ENCODE measurements at places on chromosomes 4 and X.

DNA sequence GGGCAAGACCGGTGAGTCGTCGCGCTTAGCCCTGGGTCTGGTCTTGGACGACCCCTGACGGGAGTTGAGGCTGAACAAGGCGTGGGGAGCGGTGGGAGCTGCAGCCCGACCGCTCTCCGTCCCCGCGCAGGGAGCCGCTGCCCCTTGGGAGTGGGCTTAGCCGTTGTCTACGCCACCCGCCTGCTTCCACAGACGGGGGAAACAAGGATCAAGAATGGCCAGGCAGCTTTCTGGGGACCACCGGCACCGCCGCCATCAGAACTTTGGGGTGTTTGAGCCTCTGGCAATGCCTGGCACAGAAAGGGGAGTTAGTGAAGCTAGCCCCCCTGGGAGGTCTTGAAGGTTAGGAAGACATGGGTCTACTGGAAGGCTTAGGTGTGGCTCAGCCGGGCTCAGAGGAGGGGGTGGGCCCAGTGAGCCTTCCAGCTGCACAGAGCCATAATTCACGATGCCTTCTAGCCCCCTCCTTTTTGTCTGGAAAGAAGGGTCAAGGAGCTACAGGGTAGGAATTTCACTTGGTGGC lies 583 bp downstream of the RASL11B start:
- DNase-seq = no peak

GRCh38 chrX:39018541-39018940 lies 217.3 kb downstream of the MID1IP1 start:
- no peak for DNase-seq

DNA sequence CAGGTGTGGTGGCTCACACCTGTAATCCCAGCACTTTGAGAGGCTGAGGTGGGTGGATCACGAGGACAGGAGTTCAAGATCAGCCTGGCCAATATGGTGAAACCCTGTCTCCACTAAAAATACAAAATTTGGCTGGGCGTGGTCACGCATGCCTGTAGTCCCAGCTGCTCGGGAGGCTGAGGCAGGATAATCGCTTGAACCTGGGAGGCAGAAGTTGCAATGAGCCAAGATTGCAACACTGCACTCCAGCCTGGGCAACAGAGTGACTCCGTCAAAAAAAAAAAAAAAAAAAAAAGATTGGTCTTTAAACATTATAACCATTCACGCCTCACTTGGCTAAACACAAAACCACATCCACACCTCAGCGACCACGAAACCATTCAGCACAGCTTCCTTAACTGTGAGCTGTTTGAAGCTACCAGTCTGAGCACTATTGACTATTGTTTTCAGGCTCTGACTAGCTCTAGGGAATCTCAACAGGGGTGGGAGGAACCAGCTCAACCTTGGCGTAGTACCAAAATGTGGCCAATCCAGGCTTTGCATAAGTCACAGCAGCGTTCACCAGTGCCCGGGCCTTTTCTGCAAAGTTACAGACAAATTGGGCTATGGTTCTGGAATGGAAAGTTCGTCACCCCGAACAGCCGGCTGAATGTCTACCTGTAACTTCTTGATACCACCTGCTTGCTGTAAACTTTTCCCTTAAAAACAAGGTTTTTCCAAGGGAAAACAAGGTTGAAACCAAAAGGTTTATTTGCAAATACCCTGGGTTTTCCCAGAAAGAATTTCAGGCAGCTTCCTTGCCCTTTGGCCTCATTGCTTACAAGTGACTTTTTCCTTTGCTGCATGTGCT lies 73.6 kb upstream of the DHX15 start:
- DNase-seq = no peak

DNA sequence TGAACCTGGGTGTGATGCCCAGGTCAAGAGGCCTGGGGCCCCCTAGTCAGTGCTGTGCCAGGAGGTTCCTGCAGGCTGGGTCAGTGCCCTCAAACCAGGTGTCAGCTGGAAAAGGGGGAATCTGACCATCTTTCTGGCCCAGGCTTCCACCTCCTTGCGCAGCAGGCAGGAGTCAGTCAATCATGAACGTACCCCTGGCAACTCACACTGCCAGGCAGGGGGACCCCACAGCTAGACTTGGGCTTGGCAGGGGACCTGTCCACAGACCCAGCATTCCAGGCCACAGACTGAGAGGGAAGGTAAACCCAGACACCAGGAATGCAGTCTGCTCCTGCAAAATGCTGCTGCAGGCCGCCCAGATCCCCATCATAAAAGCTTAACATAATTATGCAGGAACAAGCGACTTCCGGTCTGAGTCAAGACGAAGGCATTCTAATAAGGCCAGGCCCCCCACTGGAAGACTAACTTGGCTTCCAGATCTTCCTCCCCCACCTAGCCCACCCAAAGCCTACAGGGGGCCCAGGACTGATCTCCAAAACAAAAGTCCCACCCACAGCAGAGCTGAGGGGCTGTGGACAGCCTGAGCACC lies 156.3 kb downstream of the BCOR start:
- DNase-seq = no peak

GRCh38 chrX:20388594-20388993 lies 121.9 kb upstream of the RPS6KA3 start:
- no peak for DNase-seq

DNA sequence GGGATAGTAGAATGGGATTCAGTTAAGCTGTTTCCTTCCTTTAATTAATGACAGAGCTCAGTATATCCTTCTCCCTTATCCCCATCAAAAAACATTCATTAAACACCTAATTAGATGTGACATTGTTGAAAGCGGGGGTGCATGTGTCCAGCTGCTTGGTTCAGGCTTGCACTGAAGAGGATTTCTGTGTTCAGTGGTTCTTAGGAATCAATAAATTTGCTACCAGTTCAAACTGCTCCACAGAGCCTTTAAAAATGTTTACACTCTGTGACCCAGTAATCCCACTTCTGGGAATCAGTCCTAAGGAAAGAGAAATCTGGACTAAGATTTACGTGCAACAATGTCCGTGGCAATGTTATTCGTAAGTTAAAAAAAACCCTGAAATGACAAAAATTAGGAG lies 7.2 kb upstream of the TMEM255A start:
- DNase-seq = no peak

DNA sequence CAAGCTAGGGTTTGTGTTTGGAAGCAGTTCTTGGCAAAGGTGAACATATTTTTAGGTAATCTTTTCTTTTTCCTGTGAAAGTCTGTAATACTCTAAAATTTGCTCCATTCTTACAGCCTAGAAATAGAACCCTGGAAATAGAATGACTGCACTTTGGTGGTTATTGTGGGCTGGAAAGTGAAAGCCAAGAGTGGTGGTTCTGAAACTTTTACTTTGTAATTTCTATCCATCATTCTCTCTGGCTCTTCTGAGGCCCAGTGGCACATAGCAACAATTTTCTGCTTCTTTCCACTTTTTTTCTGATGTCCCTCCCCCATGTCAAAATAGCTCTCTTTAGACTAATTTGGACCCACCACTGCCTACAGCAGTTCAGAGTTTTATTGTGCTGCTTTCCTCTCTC lies 300.4 kb upstream of the RPS6KA3 start:
- DNase-seq = no peak

- DNase-seq = no peak
Observed at GRCh38 chr4:32254216-32254615, 1534.0 kb downstream of the PCDH7 start.

Measured in stimulated activated CD8-positive, alpha-beta memory T cell treated with anti-CD3 and anti-CD28 coated beads, Interleukin-4, amount 100 ng/mL, for 4 hours (primary cell).